ENCODE measurements at places on chromosomes 16 and 17.
A peak's percentile ranks its signal among the peaks of the same experiment; 100 is the strongest.

GRCh38 chr16:11306997-11307638 lies 26.0 kb upstream of the PRM1 start:
- DNase-seq: no peak

- no peak for DNase-seq
Observed at GRCh38 chr16:69660166-69660565, 66.2 kb downstream of the NQO1 start.

GRCh38 chr17:39306509-39307212 lies 80.9 kb upstream of the STAC2 start:
- no peak for DNase-seq

DNA sequence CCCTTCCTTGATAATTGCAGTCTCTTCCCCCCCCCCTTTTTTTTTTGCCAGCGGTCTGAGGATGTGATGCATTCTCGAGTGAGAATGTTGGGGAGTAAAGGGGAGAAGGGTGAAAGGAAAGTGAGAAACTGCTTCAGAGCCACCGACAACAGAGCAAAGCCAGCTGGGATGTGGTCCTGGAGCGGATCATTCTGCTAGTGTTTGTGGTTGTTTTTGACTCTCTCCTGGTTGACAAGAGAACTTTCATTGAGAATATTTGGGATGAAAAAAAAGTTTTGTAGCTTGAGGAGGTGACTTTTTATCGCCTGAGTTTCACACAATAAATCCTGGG lies 1.3 kb downstream of the NF1 start:
- DNase-seq: no peak

GRCh38 chr16:85757341-85757822 lies 6.5 kb upstream of the C16orf74 start:
- DNase-seq: no peak

GRCh38 chr16:10938321-10938720 lies 3.9 kb downstream of the DEXI start:
- no peak for DNase-seq

GRCh38 chr16:65377195-65377594 lies 255.3 kb upstream of the CDH11 start:
- no peak for DNase-seq

- DNase-seq: no peak
Observed at GRCh38 chr17:62062302-62062701, 2.8 kb downstream of the MED13 start.

DNA sequence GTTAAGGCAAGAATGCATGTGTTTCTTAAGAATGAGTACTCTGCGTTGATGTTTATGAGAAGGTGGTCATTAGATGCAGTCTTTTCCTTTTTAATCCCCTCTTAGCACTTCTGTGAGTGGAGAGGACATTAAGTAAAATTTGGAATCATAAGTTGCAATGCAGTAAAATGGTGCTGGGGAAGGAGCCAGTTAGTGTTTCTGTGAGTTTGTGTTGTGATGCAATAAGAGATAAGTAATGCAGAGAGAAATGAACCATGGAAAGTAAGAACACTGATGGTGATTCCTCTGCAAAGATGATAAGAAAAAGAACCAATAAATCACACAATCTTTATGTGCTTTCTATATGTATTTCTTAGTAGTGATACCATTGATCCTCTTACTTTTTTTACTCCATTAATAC lies 20.0 kb downstream of the ABHD15 start:
- DNase-seq: no peak

DNA sequence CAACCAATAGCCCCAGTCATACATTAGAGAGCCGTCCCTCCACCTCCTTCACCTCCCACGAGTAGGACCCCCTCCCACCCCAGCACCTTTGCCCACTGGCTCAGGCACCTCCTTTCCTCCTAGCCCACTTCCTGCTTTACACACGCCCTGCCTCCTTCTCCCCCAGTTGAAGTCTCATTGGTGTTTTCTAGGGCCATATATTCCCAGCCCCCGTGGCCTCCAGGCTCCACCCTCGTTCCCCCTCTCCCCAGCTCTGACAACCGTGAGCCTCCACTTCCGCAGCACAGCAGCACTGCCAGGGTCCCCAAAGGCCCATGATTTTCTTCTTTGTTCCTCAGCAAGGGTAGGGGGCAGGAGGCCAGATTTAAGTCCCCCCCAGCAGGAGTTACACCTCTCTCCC lies 340.3 kb upstream of the TNRC6C start:
- DNase-seq: no peak

GRCh38 chr17:72733619-72734282 lies 358.7 kb downstream of the SLC39A11 start:
- DNase-seq: no peak

GRCh38 chr17:69864462-69864861 lies 210.6 kb upstream of the KCNJ16 start:
- DNase-seq: no peak

DNA sequence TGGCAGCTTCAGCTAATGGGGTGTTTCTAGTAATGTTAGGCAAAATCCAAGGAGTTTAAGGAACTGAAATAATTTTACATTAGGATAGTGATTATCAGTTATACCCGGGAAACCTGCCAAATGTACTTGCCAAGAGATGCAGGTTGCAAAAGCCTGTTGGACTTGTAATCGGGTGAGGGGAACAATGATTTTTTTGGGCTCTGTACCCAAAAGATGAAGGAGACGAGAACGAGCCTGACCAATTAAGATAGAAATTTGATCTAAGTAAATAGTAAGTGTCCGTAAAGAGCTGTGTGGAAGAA lies 56.3 kb upstream of the ARL4D start:
- DNase-seq: no peak

GRCh38 chr16:28606291-28607115 lies 3.3 kb downstream of the SULT1A1 start:
- no peak for DNase-seq

DNA sequence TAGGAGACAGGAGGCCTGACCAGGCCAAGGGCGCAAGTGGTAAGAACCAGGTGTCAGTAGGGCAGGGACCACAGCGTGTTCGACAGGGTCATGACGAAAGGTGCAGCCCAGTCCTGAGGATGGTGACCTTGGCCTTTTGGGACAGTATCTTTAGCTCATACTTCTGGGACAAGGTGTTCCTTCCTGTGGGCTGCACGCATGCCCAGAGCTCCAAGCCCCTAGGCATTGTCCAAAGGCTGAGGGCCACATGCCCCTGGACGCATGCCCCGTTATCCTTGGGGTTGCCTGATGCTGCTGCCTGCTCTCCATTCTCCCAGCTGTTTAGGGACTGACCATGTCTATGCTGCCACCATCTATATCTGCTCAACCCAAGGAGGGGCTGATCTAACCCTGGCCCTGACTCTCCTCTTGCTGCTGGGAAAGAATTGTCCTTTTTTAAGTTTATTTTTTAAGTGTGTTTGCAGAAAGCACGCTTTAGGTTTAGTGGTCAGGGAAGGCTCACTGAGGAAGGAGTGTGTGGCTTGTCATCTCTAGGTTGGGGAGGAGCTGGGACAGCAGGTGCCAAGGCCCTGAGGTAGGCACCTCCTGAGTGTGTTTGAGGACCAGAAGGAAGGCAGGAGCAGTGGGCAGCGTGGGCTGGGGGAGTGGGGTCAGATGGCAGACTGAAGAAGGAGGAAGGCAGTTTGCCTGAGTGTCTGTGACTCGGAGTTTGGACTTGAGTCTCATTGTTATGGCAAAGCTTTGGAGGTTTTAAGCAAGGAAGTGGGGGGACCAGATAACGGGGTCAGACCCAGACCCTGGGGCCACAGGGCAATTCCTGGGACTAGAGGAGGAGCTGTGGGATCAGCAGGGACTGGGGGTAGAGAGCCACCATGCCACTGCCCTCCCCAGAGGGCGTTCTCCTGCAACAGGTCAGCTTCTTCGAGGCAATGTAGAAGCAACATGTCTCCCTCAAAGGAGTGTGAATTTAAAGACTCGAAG lies 15.1 kb upstream of the CBX4 start:
- no peak for DNase-seq

DNA sequence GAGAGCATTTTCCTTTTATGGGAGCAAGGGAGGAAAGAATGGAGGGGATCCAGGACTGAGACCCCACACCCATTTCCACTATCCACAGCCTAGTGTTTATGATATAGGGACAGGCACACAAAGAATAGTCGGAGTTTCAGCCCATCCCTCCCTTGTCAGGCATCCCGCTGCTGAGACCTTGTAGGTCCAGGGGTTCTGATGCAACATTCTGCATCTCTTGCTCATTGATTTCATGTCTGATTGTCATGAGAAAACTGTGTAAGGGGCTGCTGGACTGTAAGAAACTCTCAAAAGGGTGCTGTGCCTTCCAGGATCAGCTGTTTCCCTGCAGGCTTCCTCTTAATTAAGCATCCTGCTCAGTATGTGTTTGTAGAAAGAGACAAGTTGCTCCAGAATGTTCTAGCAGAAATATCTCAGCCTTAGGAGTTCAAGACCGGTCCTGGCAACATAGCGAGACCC lies 5.3 kb upstream of the POLR3E start:
- no peak for DNase-seq

DNA sequence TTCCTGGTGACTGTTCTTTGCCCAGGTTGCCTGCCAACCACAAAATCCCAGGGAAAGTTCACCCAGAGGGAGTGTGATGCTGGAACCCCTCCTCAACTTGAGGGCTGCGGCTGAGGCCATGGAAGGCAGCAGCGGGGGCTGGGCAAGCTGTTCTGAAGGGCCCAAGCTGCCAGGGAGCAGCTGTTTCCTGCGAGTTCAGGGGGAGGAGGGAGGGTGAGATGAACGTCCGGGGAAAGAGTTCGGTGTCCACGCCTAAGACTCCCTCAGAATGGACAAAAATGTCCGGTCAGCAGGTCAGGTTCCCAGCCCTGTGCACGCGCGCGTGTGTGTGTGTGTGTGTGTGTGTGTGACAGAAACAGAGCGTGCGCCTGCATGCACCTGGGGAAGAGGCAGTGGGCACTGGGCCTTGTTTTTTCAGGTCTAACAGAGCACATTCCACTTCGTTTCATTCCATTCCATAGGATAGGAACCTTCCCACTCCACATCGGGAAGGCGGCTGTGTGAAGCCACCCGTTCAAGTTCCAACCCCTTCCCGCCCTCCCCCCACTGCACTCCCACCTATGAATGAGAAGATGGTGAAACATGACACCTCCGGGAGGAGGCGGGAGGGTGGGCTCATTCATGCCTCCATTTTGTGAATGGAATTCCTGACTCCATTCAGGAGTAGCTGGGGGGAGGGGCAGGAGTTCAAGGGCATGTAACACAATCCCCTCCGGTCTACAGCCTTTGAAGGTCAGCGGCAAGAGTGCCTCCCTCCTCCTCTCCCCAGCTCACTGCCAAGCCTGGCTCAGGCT lies 15.7 kb downstream of the ETV4 start:
- peak; percentile 71 for DNase-seq

- no peak for DNase-seq
Observed at GRCh38 chr16:12141073-12141951, 164.8 kb downstream of the SNX29 start.

GRCh38 chr17:20142268-20142667 lies 133.1 kb downstream of the SPECC1 start:
- DNase-seq: no peak

DNA sequence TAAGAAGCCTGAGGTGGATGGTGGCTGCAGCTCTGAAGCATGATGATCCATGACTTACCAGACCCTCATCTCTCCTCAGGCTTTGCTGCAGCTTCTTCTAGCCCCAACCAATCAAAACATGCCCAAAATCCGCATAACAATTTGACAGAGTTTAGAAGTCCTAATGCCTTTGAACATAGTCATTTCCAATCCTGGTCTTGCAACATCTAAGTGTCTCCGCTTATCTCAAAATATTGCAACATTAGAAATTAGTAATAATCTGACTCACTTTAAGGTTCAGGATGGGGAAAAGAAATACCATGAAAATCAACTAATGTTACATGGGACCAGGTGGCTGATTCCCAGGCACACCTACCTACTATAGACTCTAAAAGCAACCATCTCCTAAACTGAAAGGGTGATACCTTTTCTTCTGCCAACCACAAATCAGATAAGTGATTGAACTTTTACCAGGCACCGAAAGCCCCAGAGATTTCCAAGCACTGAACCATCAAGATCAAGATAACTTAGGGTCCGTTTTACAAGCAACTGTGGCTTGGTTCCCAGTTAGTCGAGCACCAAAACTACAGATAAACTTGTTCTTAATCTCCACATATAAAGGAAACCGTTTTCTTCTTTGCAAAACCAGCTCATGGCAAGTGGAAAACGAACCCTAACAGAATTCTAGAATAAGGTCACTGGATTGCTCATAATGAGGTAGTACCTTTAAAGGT lies 14.0 kb downstream of the ERN1 start:
- DNase-seq: no peak

- DNase-seq: no peak
Observed at GRCh38 chr17:9702914-9703780, 57.8 kb downstream of the USP43 start.

DNA sequence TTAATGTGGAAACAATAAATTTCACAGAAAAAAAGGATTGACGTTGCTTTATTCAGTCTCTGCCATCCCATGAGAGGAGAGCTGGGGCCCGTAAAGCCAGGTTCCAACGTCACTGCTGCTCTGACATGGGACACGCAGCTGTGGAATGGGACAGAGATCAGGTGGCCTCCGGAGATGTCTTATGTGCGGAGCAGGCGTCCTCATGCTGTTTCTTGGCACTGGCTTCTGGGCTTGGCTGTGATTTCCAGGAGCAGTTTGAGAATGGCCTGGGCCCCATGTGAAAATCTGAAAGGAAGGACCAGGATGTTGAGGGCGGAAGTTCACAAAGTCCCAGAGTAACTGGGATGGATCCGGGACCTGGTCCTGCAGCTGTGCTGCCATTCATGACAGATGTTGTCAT lies 32.4 kb downstream of the NDEL1 start:
- DNase-seq: no peak

DNA sequence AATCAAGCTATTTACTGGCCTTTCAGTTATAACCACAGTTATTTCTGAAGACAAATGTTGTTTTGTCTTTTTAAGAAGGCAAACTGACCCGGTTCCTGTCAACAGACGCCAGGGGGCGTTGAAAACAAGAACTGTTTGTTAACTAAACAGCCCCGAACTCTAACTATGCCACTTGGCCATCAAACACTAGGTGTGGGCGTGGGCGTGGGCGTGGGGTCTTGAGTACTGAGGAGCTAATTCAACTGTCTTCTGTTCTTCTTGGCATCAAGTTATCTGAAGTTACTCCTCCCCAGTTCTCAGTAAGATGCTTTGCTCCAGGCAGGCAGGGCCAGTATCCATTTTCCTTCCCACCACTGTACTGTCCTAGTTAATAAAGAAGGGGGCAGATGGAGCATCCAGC lies 63.3 kb upstream of the MTMR4 start:
- DNase-seq: peak; percentile 65

DNA sequence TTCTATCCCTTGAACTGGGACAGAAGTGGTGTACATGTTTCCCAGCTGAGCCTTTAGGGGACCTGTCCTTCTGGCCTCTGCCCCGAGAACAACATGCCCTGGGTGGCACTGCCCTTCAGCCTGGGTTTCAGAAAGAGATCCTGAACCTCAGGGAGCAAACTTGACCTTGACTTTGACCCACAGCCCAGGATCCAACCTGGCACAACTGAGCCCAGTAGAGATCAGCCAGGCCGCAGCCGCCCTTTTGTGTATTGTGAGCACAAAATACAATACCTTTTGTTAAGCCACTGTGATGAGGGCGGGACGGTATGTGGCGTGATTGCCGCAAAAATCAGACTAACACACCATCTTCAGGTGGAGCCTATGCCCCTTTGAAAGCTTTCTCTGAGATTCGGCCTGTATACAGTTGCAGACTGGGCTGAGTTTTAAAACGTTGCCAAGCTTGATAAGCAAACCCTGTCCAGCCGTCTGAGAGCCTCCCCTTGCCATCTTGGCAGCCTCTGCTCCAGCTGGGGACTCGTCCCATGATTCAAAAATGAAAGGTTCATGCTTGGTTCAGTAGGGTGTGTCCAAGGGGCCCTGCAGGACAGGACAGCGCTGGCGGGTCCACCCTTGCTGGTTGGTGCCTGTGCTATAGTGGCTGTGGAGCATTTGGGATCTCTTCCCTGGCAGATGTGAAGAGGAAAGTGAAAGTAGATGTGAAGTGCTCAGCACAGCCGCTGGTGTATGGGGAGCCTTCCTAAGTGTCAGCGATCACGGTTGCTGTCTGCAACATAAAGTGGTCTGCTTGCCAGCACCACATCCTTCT lies 40.3 kb downstream of the FOXL1 start:
- no peak for DNase-seq

Measured in HEK293T (cell line).